ENCODE measurements at places on chromosomes 12 and 14. TPM values are rescaled to one million over a fixed set of nuclear protein-coding genes. Genes with fewer than 3 reads are reported as not detected.

PLEKHD1 gene
- total RNA-seq, result not detected

RNFT2 gene
- 2.3 TPM for total RNA-seq

CAPZA3 gene
- not detected for total RNA-seq

ABCD2 gene
- total RNA-seq, result 0.25 TPM

TPPP2 gene
- not detected for total RNA-seq

BCL11B gene
- 0.09 TPM for total RNA-seq

GLI1 gene
- total RNA-seq, result 1.1 TPM

GPRC5A gene
- total RNA-seq, result 5.4 TPM

PTHLH gene
- 1.6 TPM for total RNA-seq

TC2N gene
- total RNA-seq, result 1.6 TPM

TMEM116 gene
- 20.4 TPM for total RNA-seq

HHIPL1 gene
- total RNA-seq, result 5.1 TPM

SETD1B gene
- total RNA-seq, result 6.1 TPM

GDF3 gene
- total RNA-seq, result not detected

KRT74 gene
- total RNA-seq, result not detected

CABP1 gene
- total RNA-seq, result 0.54 TPM

TAS2R7 gene
- total RNA-seq, result not detected

SYNDIG1L gene
- total RNA-seq, result not detected

ITGB7 gene
- 0.54 TPM for total RNA-seq

DPPA3 gene
- total RNA-seq, result not detected

HOXC13 gene
- not detected for total RNA-seq

RNASE3 gene
- not detected for total RNA-seq

IL22 gene
- total RNA-seq, result not detected

RFX4 gene
- total RNA-seq, result not detected

CMKLR1 gene
- not detected for total RNA-seq

TMEM132C gene
- total RNA-seq, result not detected

MYF5 gene
- total RNA-seq, result not detected

KRT79 gene
- total RNA-seq, result not detected

RND1 gene
- total RNA-seq, result not detected

PRKD1 gene
- total RNA-seq, result 11.5 TPM

ADAM21 gene
- total RNA-seq, result 0.25 TPM

SLC22A17 gene
- total RNA-seq, result 9.6 TPM

AQP2 gene
- not detected for total RNA-seq

REP15 gene
- 3.5 TPM for total RNA-seq

GALC gene
- 19.2 TPM for total RNA-seq

RDH5 gene
- total RNA-seq, result 17.7 TPM

JAG2 gene
- 0.63 TPM for total RNA-seq

FAR2 gene
- total RNA-seq, result 22.5 TPM

LRRC43 gene
- 0.74 TPM for total RNA-seq

ERGIC2 gene
- total RNA-seq, result 13.2 TPM

EEA1 gene
- total RNA-seq, result 42.3 TPM

SNX6 gene
- total RNA-seq, result 258 TPM

PRPF40B gene
- 10.5 TPM for total RNA-seq

RAD9B gene
- total RNA-seq, result 5.5 TPM

C12orf50 gene
- not detected for total RNA-seq

RPGRIP1 gene
- not detected for total RNA-seq

KRT82 gene
- total RNA-seq, result not detected

OTUB2 gene
- 2.5 TPM for total RNA-seq

CHMP4A gene
- total RNA-seq, result 70.7 TPM

RPS6KL1 gene
- 0.09 TPM for total RNA-seq

KERA gene
- total RNA-seq, result not detected

KRT71 gene
- total RNA-seq, result not detected

KRT80 gene
- 0.25 TPM for total RNA-seq

PPP1R13B gene
- total RNA-seq, result 1.2 TPM

DDN gene
- 0.09 TPM for total RNA-seq

NKX2-1 gene
- not detected for total RNA-seq

SLC5A8 gene
- total RNA-seq, result not detected

KIF5A gene
- total RNA-seq, result 0.72 TPM

Measured in fibroblast of the aortic adventitia (primary cell).